Activated CD8-positive, alpha-beta memory T cell treated with anti-CD3 and anti-CD28 coated beads for 4 hours (primary cell): ENCODE measurements at places on chromosomes 3 and 15.

GRCh38 chr3:64856106-64856505 is 168.3 kb upstream of the ADAMTS9 start:
- DNase-seq, result no peak

- no peak for DNase-seq
Measured at GRCh38 chr3:77342027-77342426, 302.1 kb downstream of the ROBO2 start.

- DNase-seq, result no peak
Measured at GRCh38 chr15:40091861-40092255, 16.8 kb downstream of the BMF start.

- DNase-seq, result no peak
Measured at GRCh38 chr15:52649686-52650085, 29.5 kb downstream of the ATOSA start.

GRCh38 chr3:57949785-57950615 is 58.2 kb upstream of the FLNB start:
- no peak for DNase-seq

- DNase-seq, result no peak
Measured at GRCh38 chr3:46462111-46462510, 2.6 kb downstream of the LTF start.

GRCh38 chr15:54312528-54312927 is 334.3 kb downstream of the UNC13C start:
- DNase-seq, result no peak

DNA sequence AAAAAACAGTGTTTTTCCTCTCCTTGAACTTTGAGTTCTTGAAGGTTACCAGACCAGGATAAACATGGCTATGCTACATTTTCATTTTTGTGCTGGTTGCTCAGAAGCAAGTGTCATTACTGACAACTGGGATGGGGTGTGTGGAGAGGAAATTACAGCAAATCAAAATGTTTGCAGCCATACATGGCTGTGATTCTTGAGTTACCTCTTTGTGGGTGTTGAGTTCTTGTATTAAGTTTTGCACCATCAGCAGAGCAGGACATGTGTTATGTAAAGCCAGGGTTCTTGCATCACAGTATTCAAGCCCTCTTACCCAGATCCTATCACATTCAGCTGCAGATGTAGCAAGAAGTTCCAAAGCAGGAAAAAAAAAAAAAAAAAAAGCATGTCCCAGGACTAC is 53.9 kb upstream of the ATOSA start:
- no peak for DNase-seq

GRCh38 chr3:31302343-31302742 is 230.4 kb upstream of the STT3B start:
- DNase-seq, result no peak

GRCh38 chr15:68352401-68353062 is 75.0 kb downstream of the FEM1B start:
- no peak for DNase-seq
